ENCODE measurements at places on chromosomes 12 and 14.

DNA sequence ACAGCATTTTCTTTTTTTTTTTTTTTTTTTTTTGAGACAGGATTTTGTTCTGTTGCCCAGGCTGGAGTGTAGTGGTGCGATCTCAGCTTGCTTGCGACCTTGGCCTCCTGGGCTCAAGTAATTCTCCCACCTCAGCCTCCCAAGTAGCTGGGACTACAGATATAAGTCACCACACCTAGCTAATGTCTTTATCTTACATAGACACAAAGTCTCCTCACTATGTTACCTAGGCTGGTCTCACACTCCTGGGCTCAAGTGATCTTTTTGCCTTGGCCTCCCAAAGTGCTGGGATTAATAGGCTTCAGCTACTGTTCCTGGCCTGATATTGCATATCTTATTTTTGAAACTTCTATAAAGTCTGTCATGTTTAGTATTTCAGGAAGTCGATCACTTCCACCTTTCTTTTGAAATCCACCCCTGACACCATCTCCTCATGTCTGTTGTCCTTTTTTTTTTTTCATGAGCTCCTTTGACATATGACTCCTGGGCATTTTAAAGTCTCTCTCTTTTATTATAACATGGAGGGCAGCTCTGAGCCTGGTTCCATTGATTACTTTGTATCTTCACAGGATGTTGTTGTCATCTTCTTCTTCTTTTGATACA is 5.9 kb upstream of the A2ML1 start:
- DNase-seq = no peak

DNA sequence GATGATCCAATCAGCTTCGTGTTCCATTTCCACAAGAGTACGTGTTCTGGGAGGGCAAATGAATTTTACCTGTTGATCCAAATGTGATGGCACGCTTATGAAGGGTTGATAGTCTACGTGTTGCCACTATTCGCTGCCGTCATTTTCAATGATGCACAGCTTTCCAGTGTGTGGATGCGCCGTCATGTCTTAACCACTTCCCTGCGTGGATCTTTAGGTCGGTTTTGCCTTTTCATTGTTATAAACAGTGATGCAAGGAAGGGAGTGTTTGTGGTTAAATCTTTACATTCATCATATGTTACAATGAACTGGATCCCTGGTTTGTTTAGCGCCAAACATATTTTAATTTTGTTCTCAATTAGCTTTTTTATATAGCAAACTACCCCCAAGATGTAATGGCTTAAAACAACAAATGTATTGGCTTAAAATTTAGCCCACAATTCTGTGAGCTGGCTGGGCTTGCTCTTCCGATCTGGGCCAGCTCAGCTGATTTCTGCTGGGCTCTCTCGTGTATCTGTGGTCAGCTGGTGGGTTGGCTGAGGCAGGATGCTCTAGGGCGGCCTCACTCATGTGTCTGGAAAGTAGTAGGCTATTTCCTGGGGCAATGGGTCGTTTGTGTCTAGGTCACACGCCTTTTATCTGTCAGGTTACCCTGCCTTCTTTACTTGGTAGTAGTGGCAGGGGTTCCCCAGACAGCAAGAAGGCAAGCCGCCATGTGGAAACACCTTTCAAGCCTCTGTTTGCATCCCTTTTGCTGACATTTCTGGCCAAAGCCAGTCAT is 176.7 kb downstream of the CRADD start:
- DNase-seq = no peak

DNA sequence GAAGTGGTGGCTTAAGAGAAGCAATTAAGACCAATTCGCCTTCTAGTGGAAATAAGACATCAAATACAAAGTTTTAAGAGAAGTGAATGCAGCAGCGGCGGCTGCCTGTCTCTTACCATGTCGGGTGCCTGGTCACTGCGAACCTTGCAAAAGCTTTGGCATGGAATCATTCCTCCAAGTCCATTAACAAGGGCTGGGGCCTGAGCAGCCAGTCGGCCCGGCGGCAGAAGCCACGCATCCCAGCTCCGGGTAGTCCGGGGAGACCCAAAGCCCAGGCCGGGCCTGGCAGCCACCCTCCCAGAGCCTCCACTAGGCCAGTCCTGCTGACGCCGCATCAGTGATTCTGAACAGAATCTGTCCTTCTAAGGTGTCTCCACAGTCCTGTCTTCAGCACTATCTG is 321.0 kb downstream of the TMEM121 start:
- DNase-seq = no peak

GRCh38 chr12:6382371-6382770 is 1.6 kb upstream of the LTBR start:
- DNase-seq = no peak

DNA sequence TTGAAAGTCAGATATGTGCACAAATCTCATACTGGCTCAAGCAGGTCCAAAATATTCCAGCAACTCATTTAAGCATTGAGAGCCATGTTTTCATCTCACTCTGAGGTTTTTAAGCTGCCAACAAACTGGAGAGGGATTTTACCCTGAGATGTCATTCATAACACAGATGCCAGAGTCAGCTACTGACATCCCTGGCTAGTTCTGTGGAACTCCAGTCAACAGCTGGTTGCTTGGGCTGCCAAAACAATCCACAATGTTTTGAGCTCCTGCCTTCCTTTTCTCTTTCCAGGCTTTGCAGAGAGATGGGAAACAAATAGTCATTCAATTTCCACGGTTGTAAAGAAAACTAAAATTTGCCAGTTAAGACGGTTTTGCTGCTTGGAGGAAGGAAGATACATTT is 621.2 kb upstream of the FBXO33 start:
- no peak for DNase-seq

- no peak for DNase-seq
Measured at GRCh38 chr12:46452061-46452615, 79.6 kb upstream of the SLC38A2 start.

DNA sequence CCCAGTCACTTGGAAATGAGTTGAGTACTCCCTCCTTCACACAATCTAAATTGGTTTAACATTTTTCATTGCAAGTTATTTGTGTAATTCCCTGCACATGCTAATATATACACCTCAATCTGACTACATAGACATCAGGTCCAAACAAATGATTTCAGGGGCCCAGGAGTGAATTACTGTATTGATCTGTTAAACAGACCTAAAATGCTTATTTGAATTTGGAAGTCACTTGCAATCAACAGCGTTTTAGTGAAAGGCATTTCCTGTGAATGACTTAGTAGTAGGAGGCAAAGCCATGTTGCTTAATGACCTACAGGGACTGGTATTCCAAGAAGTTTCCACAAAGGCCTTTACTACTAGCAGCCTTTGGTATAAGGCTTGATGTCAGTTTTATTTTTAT is 22.6 kb upstream of the SLC15A5 start:
- DNase-seq = no peak

DNA sequence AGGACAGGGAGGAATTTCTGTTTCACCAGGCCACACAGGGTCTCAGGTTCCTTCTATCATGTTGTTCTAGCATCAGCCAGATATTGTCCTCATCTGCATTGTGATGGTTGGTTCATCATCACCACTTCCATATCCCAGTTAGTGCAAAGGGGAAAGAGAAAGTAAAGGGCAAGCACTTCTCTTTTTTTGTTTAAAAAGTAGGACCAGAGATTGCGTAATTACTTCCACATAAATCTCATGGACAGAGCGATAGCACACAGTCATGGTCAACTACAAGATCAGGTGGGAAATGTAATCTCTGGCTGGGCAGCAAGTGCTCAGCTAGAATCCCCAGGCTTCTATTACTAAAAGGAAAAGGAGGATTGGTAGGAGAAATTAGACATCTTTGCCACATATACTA is 155.1 kb downstream of the KIF21A start:
- DNase-seq = no peak

GRCh38 chr12:44184499-44185206 is 348.8 kb downstream of the TMEM117 start:
- DNase-seq = no peak

- no peak for DNase-seq
Measured at GRCh38 chr12:98149270-98149669, 366.1 kb upstream of the TMPO start.

GRCh38 chr12:124289634-124290600 is 5.0 kb upstream of the RFLNA start:
- no peak for DNase-seq

GRCh38 chr12:16600525-16600924 is 5.4 kb downstream of the LMO3 start:
- DNase-seq = no peak

DNA sequence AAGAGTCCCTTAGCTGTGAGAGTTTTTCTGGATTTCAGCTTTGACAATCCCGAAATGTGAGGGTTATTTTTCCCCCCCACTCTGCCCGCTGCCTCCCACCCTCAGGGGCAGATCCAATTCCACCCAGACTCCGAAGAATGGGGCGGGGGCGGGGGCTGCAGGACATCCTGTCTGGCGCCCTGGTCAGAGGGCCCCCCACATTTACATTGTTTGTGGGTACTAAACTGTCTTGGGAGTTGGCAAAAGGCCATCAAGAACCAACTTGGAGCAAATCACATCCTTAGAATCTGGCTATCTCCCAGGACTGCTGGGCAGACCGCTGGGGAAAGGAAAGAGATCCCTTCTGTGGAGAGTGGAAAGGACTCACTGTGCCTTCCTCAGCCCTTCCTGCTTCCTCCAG is 2.4 kb downstream of the EMP1 start:
- DNase-seq = no peak

- DNase-seq = no peak
Measured at GRCh38 chr12:1907652-1908611, 10.5 kb downstream of the CACNA2D4 start.

GRCh38 chr12:1993341-1993740 is 10.9 kb downstream of the DCP1B start:
- DNase-seq = no peak

- no peak for DNase-seq
Measured at GRCh38 chr12:89140602-89141238, 211.6 kb downstream of the DUSP6 start.

DNA sequence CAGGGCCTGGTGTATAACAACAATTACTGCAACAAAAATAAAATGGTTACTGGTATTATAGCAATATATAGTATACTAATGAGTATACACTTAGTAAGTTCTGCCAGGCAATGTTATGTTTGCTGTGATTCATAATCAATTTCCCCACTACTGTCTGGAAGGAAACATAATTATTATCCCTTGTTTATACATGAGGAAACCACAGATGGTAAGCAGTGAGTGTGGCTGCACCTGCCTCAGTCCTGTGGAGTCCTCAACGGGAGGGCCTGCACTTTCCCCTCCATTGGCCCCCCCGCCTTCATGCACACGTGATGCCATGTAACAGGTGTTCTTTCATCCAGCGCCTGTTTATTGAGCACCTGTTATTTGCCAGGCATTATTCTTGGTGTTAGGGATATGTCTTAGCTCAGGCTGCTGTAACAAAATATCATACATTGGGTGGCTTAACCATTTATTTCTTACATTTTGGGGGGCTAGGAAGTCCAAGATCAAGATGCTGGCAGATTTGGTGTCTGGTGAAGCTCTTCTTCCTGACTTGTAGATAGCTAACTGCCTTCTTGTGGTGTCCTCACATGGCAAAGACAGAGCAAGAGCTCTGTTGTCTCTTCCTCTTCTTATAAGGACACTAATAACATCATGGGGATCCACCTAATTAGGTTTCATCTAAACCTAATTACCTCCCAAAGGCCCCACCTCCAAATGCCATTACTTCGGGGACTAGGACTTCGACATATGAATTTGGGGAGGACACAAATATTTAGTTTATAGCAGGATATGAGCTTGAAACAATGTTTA is 59.5 kb upstream of the CHGA start:
- DNase-seq = no peak

DNA sequence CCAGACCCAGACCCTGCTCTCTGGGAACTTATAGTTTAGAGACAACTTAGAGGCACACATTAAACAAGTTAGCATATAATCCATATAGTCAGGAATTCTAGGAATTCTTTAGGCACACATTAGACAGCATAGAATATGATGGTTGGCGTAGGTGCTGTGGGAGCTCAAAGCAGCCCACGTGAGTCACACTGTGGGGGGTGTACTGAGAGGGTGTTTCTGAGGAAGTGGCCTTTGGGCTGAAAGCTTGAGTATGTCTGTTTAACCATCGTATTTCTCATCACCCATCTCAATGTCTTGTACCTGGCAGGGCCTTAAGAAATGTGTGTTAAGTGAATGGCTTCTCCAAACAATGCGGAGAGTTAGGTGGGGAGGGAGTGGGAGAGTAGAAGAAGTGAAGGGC is 67.2 kb downstream of the TMEM30B start:
- no peak for DNase-seq

GRCh38 chr14:25120261-25120660 is 70.3 kb upstream of the STXBP6 start:
- no peak for DNase-seq

- DNase-seq = no peak
Measured at GRCh38 chr14:104245723-104246122, 107.3 kb downstream of the KIF26A start.

DNA sequence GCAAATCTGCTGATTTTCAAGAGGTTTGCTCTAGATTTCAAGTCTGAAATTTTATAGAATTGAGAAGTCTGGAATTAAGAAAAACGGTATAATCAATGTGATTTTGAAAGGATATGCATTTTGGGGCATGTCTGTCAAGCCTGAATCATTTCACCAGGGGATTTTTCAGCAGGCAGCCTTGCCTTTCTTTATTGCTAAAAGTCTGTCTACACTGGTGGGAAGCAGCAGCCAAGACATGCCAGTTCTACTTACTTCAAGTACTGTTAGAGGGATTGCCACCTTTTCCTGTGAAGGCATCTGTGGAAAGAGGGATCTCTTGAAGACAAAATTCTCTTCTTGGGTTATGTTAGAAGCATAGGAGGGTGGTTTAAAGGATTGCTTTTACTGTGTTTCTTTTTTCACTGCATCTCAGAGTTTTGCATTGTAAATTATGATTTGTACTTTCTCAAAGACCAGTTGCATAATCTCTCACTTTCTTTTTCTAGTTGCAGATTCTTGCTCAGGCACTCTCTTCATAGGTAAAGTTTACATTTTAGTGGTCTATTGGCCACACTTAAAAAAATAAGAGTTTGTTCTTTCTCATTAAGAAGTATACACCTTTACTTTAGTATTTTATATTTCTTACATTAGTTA is 837.0 kb downstream of the GALC start:
- no peak for DNase-seq

- no peak for DNase-seq
Measured at GRCh38 chr12:121472150-121472905, 72.4 kb downstream of the RNF34 start.

DNA sequence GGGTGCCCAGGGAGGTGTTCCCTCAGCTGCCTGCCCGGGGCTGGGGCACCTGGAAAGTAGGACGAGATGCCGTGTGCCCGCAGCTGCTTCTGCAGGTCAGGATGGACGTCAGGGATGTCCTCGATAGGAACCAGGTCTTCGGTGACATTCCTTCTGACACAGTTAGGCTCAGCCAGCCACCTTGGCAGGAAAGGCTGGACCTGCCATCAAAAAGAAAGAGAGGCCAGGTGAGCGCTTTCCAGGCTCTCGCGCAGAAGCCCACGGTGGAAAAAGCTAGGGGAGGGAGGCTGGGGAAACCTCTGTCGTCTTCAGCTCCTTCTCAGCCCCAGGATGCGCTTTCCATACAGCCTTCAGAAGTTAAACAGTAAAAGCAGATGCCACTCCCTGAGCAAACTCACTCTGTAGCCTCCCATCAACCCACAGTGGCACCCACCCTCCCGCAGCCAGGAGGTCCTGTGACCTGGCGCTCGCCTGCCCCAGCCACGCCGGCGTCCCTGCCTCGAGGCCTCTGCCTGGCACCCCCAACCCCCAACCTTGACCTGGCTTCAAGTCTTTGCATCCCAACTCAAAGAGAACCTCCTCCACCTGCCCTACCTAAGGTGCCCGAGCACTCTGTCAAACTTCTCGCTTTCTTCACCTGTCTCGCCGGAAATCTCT is 1.3 kb downstream of the DDX51 start:
- DNase-seq = no peak
